ENCODE measurements at places on chromosomes 6 and 20.

GRCh38 chr6:1494671-1495070 is 105.3 kb downstream of the FOXF2 start:
- peak; percentile 74 for DNase-seq

DNA sequence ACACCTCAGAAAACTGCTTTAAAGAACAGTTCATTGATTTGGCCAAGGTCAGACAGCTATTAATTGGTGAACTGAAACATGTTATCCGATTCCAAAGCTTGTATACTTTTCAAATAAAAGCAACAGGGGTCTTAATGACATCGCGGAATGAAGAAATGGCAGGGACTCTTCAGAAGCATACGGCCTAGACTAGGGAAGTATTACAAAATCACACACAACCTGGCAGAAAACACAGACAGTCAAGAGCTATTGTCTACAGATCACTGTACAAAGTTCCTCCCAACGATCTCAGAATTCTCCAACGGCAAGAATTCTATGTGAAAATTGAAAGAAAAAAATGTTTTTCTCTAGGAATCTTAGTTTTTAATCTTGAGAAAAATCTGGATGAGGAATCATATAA is 105.5 kb downstream of the PTPRK start:
- DNase-seq: no peak

- DNase-seq: no peak
These were observed 134.5 kb upstream of the EXOC2 start for GRCh38 chr6:827431-827830.

DNA sequence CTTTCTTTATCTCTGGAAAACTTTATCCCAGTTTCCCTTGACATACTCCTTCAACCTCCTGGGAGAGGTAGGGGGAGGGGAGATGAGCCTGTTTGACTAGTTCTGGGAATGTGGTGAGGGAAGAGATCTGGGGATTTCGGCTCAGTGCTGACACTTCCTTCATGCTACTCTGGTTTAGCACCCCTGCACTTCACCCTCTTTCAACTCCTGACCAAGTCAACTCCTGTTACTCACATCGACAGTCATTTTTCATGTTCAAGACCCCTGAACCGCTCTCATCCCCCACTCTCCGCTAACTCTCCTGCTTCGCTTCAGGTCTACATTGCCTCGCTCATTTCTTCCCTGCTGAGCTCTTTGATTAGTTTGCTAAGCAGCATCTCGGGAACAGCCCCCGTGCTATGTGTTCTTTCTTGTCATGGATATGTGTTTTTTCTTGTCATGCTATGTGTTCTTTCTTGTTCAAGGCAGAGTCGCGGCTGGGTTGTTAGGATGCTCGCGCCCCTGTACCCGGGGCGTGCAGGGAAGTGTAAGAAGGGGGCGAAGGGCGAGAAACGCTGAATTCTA is 16.6 kb upstream of the TRIM27 start:
- DNase-seq: peak; percentile 53

GRCh38 chr6:961407-961960 is 268.5 kb upstream of the EXOC2 start:
- DNase-seq: no peak

DNA sequence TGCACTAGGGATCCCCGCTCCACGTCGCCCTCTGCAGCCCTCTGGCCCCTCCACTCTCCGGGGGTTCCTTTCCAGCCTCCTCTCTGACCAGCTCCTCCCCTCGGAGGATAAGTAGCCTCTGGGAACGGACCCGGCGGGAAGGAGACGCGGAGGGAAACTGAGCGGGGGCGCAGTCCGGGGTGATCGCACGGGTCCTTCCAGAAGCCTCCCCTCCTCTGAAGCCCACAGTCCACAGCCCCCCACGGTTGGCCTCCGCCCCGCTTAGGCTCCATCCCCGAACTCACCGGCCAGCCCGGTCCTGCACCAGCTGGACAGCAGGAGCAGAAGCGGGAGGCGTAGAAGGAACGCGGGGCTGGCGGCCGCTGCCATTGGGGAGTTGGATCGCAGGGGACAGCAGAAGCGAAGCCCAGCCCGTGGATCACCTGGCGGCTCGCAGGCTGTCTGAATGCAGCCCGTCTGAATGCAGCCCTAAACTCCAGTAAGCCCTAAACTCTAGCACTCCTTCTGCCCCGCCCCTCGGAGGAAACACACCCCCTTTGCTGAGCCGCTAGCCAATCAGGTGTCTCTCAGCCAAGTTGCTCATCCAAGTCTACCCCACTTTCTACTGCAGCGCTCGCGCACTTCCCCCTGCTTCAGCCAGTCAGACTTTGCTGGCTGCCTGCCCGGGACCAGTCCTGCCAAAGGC is at the start of gene RAET1G:
RAET1G (minus strand) TSS at position 480 of the 685 bp plus-strand sequence; CDS start at position 369, 111 bp downstream.
- peak; percentile 71 for DNase-seq

- DNase-seq: peak; percentile 12
These were observed 39.9 kb downstream of the TMC2 start for GRCh38 chr20:2576317-2576727.

- DNase-seq: peak; percentile 63
These were observed 186.7 kb upstream of the PDE10A start for GRCh38 chr6:165849534-165850430.

DNA sequence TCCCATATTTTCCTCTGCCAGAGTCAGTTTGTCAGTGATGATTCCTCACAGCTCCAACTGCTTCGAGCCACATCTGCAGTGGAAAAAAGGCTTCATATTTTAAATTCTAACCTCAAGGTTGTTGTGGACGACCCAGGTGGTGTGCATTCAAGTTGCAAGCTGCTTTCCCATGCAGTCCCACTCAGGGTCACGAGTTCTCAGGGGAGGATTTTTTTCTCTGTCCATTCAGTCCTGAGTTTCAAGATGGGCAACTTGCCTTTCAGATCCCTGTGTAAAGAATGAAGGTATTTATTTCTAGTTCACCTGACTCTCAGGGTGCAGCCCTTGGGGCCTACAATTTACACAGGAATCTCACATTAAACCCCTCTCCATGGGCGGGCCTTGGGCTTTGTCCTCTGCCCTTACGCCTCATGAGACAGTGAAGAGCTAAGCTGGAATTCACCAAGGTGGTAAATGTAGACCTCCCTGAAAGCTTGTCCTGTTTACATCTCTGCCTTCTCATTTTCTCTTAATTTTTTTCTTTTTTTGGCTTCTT is 65.9 kb downstream of the TPD52L1 start:
- DNase-seq: no peak

GRCh38 chr20:37808233-37809070 is 94.5 kb upstream of the VSTM2L start:
- DNase-seq: no peak

DNA sequence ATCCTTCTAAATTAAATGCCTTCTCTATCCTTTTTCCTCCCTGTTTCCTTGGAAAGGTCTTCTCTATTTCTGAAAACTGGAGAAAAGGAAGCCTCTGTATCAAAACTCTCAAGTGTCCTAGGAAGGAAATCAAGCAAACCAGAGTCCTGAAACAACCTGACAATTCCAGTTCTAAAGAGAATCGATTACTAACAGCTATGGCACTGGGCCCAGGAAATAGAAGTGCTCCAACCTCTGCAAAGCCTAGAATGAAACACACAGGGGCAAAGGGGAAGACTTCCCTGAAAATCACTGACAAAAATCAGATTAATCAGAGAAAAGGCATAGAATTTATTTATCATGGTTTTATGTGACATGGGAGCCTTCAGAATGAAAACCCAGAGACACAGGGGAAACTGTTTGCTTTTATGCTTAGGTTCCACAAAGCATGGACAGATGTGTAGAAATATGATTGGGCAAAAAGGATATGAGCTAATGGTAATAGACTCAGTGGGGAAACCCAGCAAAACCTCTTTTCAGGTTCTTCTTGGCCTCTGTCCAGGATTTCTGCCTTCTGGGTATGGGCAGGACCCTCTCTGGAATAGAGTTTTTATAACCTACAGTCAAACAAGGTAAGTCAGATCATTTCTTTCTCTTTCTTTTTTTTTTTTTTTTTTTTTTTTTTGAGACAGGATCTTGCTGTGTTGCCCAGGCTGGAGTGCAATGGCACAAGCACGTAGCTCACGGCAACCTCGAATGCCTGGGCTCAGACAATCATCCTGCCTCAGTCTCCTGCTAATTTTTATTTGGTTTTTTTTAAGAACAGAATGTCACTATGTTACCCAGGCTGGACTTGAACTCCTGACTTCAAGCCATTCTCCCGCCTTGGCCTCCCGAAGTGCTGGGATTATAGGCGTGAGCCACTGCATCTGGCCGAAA is 91.7 kb downstream of the CD24 start:
- DNase-seq: no peak

DNA sequence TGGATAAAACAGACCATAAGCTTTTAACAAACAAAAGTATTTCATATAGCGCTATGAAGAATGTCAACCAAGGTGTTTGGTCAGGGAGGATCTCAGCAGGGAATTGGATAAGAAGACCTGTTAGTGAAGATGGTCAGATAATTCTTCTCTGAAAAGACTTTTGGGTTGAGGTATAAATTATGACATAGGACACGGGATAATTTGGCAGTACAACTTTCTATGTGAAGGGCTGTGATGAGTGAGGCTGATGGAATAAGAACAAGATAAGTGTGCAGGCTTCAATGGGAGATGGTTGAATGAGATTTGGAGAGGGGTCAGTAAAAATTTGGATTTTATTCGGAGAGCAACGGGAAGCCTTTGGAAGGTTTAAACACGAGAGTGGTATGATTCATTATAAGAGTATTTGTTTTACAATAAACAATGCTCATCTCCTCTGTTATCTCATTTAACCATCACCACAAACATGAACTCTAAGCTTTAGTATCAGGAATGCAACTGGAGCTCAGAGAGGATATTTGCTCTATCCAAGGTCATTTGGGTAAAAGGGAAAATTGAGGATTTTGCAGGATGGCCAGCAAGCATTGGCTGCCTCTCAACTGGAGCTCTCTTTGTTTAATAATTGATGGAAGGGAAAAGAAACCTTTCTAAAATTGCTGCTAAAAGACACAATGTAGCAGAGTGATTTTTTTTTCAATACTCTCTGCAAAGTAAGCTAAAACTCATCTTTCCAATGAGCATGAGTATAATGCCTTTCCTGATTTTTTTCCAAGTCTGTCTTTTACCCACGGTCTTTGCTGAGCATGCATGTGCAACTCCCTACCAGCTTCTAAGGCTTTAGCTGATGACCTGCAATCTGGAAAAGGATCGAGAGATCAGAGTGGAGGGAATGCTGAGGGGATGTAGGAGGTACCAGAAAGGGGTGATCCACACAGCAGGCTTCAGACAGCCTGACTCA is 534.0 kb downstream of the CBLN4 start:
- no peak for DNase-seq

DNA sequence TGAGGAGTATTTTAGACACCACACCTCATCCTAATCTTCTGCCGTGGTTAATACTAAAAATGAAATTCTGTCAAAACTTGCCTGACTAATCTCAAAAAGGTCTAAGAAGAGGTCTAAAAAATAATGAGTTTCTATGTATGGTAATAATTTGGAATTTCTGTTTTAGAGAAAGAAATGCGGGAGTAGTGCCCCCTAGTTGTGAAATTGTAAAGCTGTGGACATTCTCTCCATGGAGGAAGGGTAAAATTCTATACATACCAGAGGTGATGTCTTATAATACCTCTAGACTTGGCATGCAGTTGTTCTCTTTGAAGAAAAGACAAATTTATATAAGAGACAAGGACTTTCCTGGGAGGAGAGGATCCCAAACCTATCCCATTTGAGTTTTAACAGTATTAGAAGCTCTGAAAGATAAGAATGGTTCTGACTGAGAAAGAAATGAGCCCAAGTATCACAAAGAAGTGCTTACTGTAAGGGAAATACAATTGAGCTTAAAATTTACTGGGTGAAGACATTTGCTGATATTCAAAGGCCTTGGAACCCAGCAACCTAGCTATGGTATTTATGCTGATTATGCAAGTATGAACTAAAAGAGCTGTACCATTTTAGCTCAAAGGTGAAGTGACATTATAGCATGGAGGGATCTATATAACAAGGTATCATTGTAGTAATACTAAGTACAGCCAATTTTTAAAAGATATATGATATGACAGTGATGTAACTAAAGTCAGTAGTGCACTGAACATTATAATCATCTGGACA is 5.1 kb upstream of the EPHA7 start:
- no peak for DNase-seq

DNA sequence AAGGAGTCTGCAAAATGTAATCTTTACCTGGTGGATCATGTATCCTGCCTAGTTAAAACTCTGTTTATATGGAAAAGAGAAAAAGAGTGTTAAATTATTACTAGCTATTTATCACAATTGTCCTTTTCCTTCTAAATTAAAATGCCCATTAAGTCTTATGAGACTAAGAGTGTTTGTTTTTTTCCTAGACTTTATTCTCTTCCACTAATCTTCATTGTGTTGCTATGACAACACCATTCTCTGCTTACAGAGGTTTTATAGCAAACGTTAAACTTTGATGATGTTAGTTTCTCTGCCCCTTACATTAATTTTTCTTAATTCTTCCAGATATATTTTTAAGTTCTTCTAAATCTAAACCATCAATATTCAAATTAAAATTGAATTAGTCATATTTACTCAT is 420.8 kb downstream of the TBC1D32 start:
- DNase-seq: no peak

DNA sequence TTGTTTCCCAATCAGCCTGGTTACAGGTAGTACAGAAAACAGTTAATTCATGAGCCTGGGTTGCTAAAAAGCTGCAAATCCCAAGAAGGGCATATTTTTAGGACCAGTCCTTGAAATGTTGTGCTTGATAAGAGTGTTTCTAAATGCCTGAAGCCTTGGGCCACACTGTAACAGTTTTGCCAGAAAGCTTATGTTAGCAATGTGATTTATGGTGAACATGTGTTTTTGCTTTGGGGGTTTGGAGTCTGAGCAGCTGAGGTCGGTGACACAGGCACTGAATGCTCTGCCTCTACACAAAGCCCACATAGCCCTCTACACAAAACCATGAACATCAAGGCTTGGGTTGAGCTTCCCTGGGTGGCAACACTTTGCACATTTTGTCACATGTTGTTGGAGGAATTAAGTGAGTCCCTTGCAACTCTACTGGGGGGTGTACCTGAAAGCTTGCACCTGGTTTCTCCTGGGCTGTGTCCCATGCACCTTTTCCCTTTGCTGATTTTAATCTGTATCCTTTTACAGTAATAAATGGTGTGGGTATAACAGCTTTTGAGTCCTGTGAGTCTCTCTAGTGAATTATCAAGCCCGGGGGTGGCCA is 22.2 kb downstream of the AHI1 start:
- no peak for DNase-seq

DNA sequence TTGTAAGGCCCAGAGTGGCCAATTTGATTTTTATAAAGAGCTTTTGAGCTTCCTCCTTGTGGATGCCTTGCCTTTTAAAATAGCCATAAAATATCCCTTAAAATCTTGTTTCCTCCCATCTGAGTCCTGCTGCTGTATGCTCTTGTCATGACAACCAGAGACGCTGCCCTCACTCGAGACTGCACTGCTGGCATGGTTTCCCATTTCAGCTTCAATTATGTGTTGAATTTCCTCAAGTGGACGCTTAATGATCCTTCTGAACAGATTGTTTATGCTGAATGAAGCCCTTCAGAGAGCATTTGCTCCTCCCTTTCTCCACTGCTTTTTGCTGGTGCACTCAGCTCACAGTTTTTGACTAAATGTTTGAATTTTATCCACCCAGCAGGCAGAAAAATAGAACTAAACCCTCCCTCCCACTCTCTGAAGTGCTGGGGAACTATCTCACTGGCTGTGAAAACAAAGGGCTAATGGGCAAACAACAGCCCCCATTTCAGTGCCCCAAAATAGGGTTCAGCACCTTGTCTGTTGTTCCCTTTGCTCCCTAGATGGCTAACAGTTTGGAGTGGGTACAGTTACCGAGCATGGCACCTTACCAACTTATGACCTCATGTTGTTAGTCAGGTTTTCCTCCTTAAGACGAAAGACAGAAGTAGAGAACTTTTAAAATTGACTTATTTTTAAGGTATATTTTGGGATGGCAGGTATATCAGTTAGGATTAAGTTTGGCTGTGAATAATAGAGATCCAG is 45.5 kb upstream of the RNF8 start:
- peak; percentile 91 for DNase-seq

- DNase-seq: no peak
These were observed 109.7 kb downstream of the DST start for GRCh38 chr6:56532766-56533551.

All from NCI-H524 treated with DMSO at 0.1 percent for 48 hours (cell line).